Activated T-helper 17 cell treated with anti-CD3 and anti-CD28 coated beads, Interleukin-2, amount 50 U/mL, for 72 hours (primary cell): ENCODE measurements at places on chromosomes 2 and 18. TPM values are rescaled to one million over a fixed set of nuclear protein-coding genes. Genes with fewer than 3 reads are reported as not detected.

Gene KANSL1L
- 4.3 TPM for total RNA-seq

Gene NBAS
- total RNA-seq, result 36.3 TPM

Gene TOGARAM2
- 4.3 TPM for total RNA-seq

Gene POTEJ
- total RNA-seq, result not detected

Gene MOCOS
- 0.19 TPM for total RNA-seq

Gene REG3A
- total RNA-seq, result not detected

Gene CYP27C1
- total RNA-seq, result not detected

Gene TLX2
- total RNA-seq, result 1.4 TPM

Gene RAB27B
- total RNA-seq, result 0.50 TPM

Gene RAB17
- 2.5 TPM for total RNA-seq

Gene ZFAND2B
- 29.8 TPM for total RNA-seq

Gene CNTNAP5
- not detected for total RNA-seq

Gene MAP2
- 0.24 TPM for total RNA-seq

Gene CYRIA
- total RNA-seq, result 0.06 TPM

Gene DSEL
- total RNA-seq, result 0.15 TPM

Gene RGPD4
- not detected for total RNA-seq

Gene DNAJC5G
- not detected for total RNA-seq

Gene KCNG3
- total RNA-seq, result not detected

Gene IL36B
- total RNA-seq, result not detected

Gene KIAA2012
- total RNA-seq, result not detected

Gene XDH
- 1.4 TPM for total RNA-seq

Gene CKAP2L
- total RNA-seq, result 31.4 TPM

Gene MYO5B
- total RNA-seq, result 0.29 TPM

Gene CCDC178
- not detected for total RNA-seq

Gene APCDD1
- not detected for total RNA-seq

Gene DSC3
- not detected for total RNA-seq

Gene SKOR2
- total RNA-seq, result not detected

Gene IL36RN
- not detected for total RNA-seq

Gene CD302
- 0.29 TPM for total RNA-seq

Gene RNF149
- total RNA-seq, result 108 TPM

Gene OTOS
- not detected for total RNA-seq

Gene DLX1
- not detected for total RNA-seq

Gene MC5R
- total RNA-seq, result not detected

Gene CD226
- total RNA-seq, result 146 TPM

Gene NYAP2
- 0.19 TPM for total RNA-seq

Gene ANKMY1
- 14.5 TPM for total RNA-seq

Gene RAMP1
- total RNA-seq, result not detected

Gene WIPF1
- total RNA-seq, result 180 TPM

Gene DAW1
- total RNA-seq, result not detected

Gene EVX2
- total RNA-seq, result not detected

Gene VAMP8
- total RNA-seq, result 103 TPM

Gene SCYGR4
- total RNA-seq, result not detected

Gene DES
- not detected for total RNA-seq

Gene SEPTIN10
- 3.0 TPM for total RNA-seq
